ENCODE measurements at places on chromosomes 3 and 15. TPM values are rescaled to one million over a fixed set of nuclear protein-coding genes. Genes with fewer than 3 reads are reported as not detected.

Gene RETNLB
- not detected for polyA plus RNA-seq

Gene PDZRN3
- 10.3 TPM for polyA plus RNA-seq

Gene TBL1XR1
- 29.3 TPM for polyA plus RNA-seq

Gene IMPG2
- 0.06 TPM for polyA plus RNA-seq

Gene CKMT1A
- not detected for polyA plus RNA-seq

Gene ZIC1
- polyA plus RNA-seq, result not detected

Gene CNBP
- 186 TPM for polyA plus RNA-seq

Gene CDHR4
- not detected for polyA plus RNA-seq

Gene A4GNT
- not detected for polyA plus RNA-seq

Gene CCDC12
- 35.1 TPM for polyA plus RNA-seq

Gene GALK2
- 23.9 TPM for polyA plus RNA-seq

Gene MAP1A
- polyA plus RNA-seq, result 28.7 TPM

Gene IQCH
- polyA plus RNA-seq, result 0.42 TPM

Gene UQCC5
- 16.9 TPM for polyA plus RNA-seq

Gene ZNF280D
- polyA plus RNA-seq, result 8.3 TPM

Gene ZWILCH
- polyA plus RNA-seq, result 10.5 TPM

Gene PAK6
- polyA plus RNA-seq, result not detected

Gene GOLGA8J
- polyA plus RNA-seq, result not detected

Gene PPP1R14D
- polyA plus RNA-seq, result not detected

Gene CRYGS
- polyA plus RNA-seq, result 2.1 TPM

Gene STRIT1
- not detected for polyA plus RNA-seq

Gene CFAP100
- not detected for polyA plus RNA-seq

Gene ANKRD63
- not detected for polyA plus RNA-seq

Gene DNAJB8
- not detected for polyA plus RNA-seq

Gene GTF2A2
- 29.9 TPM for polyA plus RNA-seq

Gene CLDN18
- polyA plus RNA-seq, result not detected

Gene GPR149
- not detected for polyA plus RNA-seq

Gene WDR93
- polyA plus RNA-seq, result not detected

Gene ROBO2
- 7.4 TPM for polyA plus RNA-seq

Gene SLC6A20
- polyA plus RNA-seq, result not detected

Gene SPTBN5
- polyA plus RNA-seq, result 0.38 TPM

Gene FGD5
- polyA plus RNA-seq, result not detected

Gene CADPS
- polyA plus RNA-seq, result not detected

Gene C2CD4A
- not detected for polyA plus RNA-seq

Gene RTP1
- polyA plus RNA-seq, result not detected

Gene SEMA3G
- 0.07 TPM for polyA plus RNA-seq

Gene IL17RD
- polyA plus RNA-seq, result 0.92 TPM

Gene PDIA5
- polyA plus RNA-seq, result 42.0 TPM

Gene GOLGA8M
- polyA plus RNA-seq, result not detected

Gene ITIH4
- polyA plus RNA-seq, result 0.26 TPM

Gene CCNDBP1
- polyA plus RNA-seq, result 34.9 TPM

Gene LDHAL6B
- polyA plus RNA-seq, result not detected

Gene OR5K2
- polyA plus RNA-seq, result not detected

Gene VIPR1
- polyA plus RNA-seq, result not detected

Gene ERICH6
- polyA plus RNA-seq, result not detected

Gene FANCD2OS
- not detected for polyA plus RNA-seq

Data from IMR-90 (cell line).